Colonic mucosa (tissue), 4 donors: ENCODE measurements at places on chromosomes 16 and 17.

DNA sequence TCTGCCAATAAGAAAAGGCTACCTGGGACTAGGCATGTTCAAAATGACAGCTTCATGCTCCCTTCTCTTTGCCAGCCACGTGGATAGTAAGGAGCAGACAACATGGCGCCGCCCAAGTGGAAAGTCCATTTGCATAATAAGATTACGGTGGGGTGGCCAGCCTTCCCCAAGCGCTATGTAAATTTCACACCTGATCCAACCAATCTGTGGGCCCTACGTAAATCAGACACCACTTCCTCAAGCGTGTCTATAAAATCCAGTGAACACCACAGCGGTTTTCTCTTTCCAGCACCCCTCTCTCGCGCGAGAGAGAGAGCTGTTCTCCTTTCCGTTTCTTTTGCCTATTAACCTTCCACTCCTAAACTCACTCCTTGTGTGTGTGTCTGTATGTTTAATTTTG, 140.3 kb upstream of the ERCC4 start:
- no peak overlapping the region for H3K4me3 ChIP-seq
- H3K27ac ChIP-seq: no peak overlapping the region

GRCh38 chr16:87493608-87494280, 920 bp upstream of the ZCCHC14 start:
- no peaks in the 10 kb centered on the region for H3K27me3 ChIP-seq
- H3K4me1 ChIP-seq: peaks cover 13% of the 10 kb centered on the region
- DNase-seq: no peak
- no peak overlapping the region for H3K27ac ChIP-seq
- peak overlapping the region; percentile 39 for H3K4me3 ChIP-seq

DNA sequence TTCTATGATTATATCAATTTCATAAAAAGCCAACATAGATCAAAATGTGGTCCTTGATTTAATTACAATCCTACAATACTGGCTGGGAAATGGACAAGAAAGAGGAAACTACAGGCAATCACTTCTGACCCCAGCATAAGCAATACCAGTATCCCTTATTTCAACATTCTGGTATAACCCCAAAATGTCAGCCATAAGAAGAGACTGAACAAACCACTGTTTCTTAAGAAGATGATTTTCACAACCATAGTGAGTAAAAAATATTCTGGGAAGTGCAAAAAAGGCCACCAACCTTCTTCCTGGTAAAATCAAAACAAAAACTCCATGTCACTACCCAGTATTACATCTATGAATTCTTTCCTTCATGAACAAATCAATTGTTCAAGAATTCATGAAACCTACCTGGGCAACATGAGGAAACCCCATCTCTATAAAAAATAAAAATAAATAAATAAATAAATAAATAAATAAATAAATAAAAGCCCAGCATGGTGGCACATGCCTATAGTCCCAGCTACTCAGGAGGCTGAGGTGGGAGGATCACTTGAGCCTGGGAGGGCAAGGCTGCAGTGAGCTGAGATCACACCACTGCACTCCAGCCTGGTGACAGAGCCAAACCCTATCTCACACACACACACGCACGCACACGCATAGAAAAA, 7.5 kb downstream of the N4BP1 start:
- no peaks in the 10 kb centered on the region for H3K36me3 ChIP-seq
- no peak for DNase-seq
- no peak overlapping the region for H3K27ac ChIP-seq
- H3K4me3 ChIP-seq: no peak overlapping the region

GRCh38 chr17:17479209-17479608, 2.4 kb downstream of the MED9 start:
- H3K27ac ChIP-seq: no peak overlapping the region
- H3K4me3 ChIP-seq: no peak overlapping the region
- H3K27me3 ChIP-seq: no peaks in the 10 kb centered on the region
- H3K4me1 ChIP-seq: peaks cover 6% of the 10 kb centered on the region
